GM12878 (cell line): ENCODE measurements at places on chromosomes 3 and 15. TPM values are rescaled to one million over a fixed set of nuclear protein-coding genes. Genes with fewer than 3 reads are reported as not detected.
A peak's percentile ranks its signal among the peaks of the same experiment; 100 is the strongest.

SLC25A26 gene
- 17.9 and 22.0 TPM in 2 replicates for total RNA-seq

MAP2K5 gene
- 19.3 and 19.4 TPM in 2 replicates for total RNA-seq

ARNT2 gene
- total RNA-seq, result 0.21 TPM in 1 of 2 replicates, not detected in the other

CRYBG3 gene
- total RNA-seq, result 3.6 and 4.0 TPM in 2 replicates

ATP13A4 gene
- 1.0 TPM in 2 replicates for total RNA-seq

TMCO5A gene
- not detected in 2 replicates for total RNA-seq

GRCh38 chr3:40477666-40478065 is 744 bp downstream of the ZNF619 start:
- no peaks in the 10 kb centered on the region for H3K27me3 ChIP-seq
- 0 out of 2 replicates have a peak, but pooled peaks cover 2% of the 10 kb centered on the region for H3K4me1 ChIP-seq
- H3K27ac ChIP-seq, result no peak overlapping the region
- no peak for DNase-seq
- peak overlapping the region; percentile 72 for H3K4me3 ChIP-seq
- peaks cover 5% of the 10 kb centered on the region; the same call in 1 of the 2 replicates for H3K36me3 ChIP-seq

DNA sequence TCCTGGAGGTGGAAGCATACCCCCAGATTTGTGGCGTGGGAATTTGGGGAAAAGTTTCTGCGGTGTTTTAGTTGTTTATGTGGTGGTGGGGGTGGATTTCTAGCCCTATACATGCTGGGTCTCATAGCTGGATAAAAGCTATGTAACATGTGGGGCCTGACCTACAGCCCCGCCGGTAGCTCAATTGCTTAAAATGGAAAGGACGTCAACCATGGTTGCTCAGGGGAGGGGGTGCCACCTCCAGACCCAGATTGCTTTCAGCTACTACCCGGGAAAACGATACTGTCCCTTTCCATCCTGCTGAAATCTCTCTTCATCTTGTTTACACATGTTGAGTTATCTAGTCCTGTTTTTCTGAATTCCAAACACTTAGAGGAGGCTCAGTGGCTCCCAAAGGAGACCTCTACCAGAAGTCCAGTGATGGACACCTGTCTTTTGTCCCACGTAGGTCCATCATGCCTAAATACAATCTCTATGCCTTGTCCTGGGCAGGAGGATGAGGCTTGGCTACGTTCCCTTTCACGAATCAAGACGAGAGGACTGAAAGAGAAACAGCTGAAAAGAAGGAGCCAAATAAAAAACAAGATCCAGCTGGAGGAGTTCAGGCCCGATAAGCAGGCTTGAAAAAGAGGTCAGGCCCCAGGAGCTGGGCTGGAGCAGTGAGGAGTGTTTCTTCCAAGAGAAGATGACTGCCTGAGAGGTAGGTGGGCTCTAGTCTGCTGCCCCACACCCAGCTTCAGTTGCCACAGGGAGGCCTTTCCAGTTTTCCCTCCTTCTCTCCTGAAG is 72.1 kb upstream of the TPRG1 start:
- H3K4me1 ChIP-seq, result no peaks in the 10 kb centered on the region
- H3K27me3 ChIP-seq, result no peaks in the 10 kb centered on the region
- H3K36me3 ChIP-seq, result no peaks in the 10 kb centered on the region
- no peak overlapping the region for H3K27ac ChIP-seq
- H3K4me3 ChIP-seq, result no peak overlapping the region

DNA sequence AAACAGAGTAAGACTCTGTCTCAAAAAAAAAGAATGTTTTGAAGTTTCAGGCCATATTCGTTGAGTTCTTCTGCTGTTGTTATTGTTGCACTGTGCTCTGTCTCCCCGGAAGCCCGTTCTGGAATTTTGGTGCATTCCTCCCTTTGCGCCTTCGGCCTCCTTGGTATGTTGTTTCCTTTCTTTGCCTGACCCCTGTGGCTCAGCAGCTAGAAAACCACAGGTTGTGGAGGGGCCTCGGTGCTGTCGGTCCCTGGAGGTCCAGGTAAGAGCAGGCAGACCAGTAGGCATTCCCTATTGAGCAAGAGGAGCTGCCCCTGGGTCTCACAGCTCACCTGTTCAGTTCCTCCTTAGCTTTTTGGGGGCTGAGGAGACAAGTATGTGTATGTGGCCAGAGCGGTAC is 51.0 kb upstream of the DLG1 start:
- no peaks in the 10 kb centered on the region for H3K27me3 ChIP-seq
- H3K4me1 ChIP-seq, result peaks cover 4% of the 10 kb centered on the region
- H3K4me3 ChIP-seq, result no peak overlapping the region

DNA sequence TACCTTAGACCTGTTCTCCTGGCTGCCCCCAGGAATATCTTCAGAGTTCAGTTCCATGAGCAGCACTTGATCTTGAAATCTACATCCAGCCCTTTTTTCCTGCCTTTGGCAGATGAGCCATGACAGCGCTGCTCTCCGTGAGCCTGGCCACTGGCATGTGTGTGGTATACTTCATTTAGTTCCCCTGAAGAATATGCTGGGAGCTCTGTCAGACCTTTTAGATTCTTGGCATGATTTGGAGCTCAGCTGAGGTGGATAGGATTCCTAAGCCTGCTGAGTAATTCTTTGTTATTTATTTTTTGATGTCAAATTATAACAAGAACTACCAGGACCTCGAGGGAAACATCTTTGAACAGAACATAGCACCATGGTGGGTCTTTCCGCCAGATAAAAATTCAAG is 121.7 kb downstream of the EDEM1 start:
- H3K36me3 ChIP-seq, result no peaks in the 10 kb centered on the region
- no peak overlapping the region for H3K4me3 ChIP-seq

DNA sequence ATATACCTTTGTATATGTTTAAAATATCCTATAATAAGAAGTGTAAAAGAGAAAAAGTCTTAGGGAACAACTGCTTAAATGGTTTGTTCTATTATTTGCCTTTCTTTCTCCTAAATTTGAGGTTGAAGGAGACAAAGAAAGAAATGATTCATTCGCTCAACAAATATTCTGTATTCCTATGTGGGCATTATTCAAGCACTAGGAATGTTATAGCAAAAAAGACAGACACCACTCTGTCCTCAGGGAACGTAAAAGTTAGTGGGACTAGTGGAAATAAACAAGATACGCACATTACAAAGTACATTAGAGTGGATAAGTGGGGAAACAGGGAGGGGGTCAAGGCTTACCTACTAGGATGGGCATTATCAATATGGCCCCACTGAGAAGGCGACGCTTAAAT is 332.2 kb downstream of the LPP start:
- H3K27ac ChIP-seq, result no peak overlapping the region
- no peaks in the 10 kb centered on the region for H3K27me3 ChIP-seq
- DNase-seq, result no peak
- H3K4me1 ChIP-seq, result no peaks in the 10 kb centered on the region

DNA sequence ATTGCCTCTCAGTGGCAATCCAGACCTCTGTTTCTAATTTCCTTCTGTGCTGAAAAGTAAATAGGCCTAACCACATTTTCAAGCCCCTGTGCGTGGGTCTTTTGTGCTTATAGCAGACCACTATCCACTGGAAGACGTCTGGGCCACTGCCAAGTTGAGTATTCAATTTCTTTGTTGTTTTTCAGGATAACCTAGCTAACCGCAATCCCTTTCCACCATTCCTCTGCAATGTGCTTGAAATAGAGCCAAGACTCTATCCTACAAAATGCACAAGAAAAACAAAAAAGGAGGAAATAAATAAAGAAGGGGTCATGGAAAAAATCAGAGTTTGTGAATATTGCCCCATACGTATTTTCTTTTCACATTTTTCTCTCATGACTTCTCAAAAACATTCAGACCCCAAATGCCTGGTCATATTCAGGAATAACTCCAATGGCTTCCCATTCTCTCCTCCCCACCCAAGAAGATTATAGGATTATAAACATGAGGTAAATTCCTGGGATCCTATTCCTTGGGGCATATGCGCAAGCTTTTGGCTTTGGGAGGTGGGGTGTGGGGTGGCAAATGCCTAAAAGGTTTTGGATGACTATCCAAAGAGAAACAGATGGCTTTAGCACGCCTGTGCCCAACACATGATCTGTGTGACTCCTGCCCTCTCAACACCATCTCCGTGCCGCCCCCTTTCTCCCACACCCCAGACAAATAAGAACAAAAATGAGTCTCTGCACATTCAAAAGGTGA is 217.9 kb upstream of the THBS1 start:
- H3K27me3 ChIP-seq, result no peaks in the 10 kb centered on the region
- H3K4me3 ChIP-seq, result no peak overlapping the region
- no peaks in the 10 kb centered on the region for H3K4me1 ChIP-seq
- H3K27ac ChIP-seq, result no peak overlapping the region
- H3K36me3 ChIP-seq, result no peaks in the 10 kb centered on the region
- no peak for DNase-seq

DNA sequence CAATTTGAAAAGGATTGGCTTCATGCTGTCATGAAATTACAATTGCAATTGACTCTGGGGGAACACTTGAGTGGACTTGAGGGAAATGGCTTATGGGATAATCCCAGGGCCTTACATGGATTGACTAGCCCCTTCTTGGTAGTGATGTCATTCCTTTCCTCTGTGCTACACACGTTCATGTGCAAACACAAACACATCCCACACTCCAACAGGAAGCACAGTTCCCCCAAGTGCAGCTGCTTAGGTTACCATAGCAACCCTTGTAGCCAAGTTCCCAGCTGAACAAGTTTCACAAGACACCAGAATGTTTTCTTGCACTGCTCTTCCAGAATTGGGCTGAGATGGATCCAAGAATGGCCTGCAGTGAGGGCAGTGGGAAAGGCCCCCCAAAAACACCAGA is 217.0 kb downstream of the ZNF621 start:
- H3K27ac ChIP-seq, result no peak overlapping the region
- no peaks in the 10 kb centered on the region for H3K4me1 ChIP-seq
- H3K36me3 ChIP-seq, result no peaks in the 10 kb centered on the region

DNA sequence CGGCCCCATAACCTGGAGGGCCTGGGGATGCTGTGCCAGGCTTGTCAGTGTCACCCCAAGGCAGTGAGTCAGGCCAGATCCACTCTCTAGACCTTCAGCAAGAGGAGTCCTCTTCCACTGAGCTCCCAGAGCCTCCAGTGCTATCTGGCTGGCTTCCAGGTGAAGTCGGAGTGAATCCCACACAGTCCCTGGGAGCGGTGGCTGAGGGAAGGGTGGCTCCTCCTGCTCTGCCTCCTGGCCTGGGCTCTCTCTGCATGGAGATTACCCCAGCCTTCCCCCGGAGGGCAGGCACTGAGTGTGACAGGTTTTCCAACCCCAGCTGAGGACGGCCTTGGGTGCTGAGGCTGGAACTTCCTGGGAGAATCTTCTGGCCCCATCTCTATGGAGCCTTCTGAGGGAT is 82.7 kb downstream of the EPHB1 start:
- no peak for DNase-seq
- H3K4me3 ChIP-seq, result no peak overlapping the region
- peaks cover 2% of the 10 kb centered on the region for H3K36me3 ChIP-seq
- H3K27me3 ChIP-seq, result no peaks in the 10 kb centered on the region
- H3K27ac ChIP-seq, result no peak overlapping the region
- peaks cover 18% of the 10 kb centered on the region for H3K4me1 ChIP-seq

DNA sequence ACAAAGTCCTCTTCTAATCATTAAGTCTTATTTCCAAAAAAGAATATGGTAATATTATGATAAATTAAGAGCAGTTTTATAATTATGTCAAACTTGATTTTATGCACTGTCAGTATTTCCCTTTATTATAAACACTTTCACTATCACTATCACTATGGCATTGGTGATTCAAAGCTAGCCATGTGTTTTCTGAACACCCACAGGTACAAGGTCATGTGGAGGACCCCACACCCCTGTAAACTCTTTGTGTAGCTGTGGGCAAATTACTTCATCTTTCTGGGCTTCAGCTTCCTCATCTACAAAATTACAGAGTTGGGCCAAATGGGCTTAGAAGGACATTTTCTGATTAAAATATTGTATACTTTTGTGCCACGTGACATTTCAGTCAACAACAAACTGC is 41.7 kb downstream of the FBXL22 start:
- peaks cover 10% of the 10 kb centered on the region for H3K36me3 ChIP-seq
- H3K4me1 ChIP-seq, result no peaks in the 10 kb centered on the region
- DNase-seq, result no peak
- H3K4me3 ChIP-seq, result no peak overlapping the region
- no peaks in the 10 kb centered on the region for H3K27me3 ChIP-seq
- H3K27ac ChIP-seq, result no peak overlapping the region

- no peaks in the 10 kb centered on the region for H3K4me1 ChIP-seq
- H3K27me3 ChIP-seq, result no peaks in the 10 kb centered on the region
- no peak overlapping the region for H3K4me3 ChIP-seq
- H3K27ac ChIP-seq, result no peak overlapping the region
- DNase-seq, result no peak
- H3K36me3 ChIP-seq, result peaks cover 2% of the 10 kb centered on the region
These were observed 22.9 kb downstream of the CHDH start for GRCh38 chr3:53823026-53823955.

GRCh38 chr3:48899273-48899672 is 591 bp upstream of the SLC25A20 start:
- peak overlapping the region; percentile 66 for H3K27ac ChIP-seq
- no peaks in the 10 kb centered on the region for H3K27me3 ChIP-seq
- peak overlapping the region; percentile 75 for H3K4me3 ChIP-seq
- no peak for DNase-seq

DNA sequence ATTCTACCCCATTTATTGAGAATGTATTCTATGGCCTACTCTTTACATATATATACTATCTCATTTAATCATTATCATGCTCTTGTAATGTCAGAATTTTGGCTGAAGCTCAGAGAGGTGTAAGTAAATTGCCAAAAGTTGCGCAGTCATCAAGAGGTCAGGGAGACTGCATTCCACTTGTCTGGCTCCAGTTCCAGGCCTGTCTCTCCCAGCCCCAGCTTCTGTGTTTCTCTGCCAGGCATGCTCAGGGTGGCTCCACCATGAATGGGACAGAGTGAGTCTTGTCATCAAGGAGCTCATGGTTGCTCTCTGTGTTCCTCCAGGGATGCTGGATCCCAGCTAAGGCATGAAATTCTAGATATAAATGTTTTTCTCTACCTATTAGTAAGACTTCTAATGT is 635.1 kb upstream of the MDFIC2 start:
- H3K36me3 ChIP-seq, result no peaks in the 10 kb centered on the region
- no peaks in the 10 kb centered on the region for H3K27me3 ChIP-seq
- DNase-seq, result no peak

DNA sequence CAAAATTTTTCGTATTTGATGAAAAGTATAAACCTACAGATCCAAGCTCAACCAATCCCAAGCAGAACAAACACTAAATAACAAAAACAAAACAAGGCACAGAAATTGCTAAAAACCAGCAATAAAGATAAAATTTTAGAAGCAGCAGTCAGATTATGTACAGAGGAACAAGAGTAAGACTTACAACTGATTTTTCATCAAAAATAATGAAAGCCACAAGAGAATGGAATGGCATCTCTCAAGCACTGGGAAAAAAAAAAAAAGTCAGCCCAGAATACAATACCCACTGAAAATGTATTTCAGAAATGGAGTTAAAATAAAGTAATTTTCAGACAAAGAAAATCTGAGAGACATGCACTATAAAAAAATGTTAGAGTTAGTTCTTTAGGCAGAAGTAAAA is 27.0 kb downstream of the GPR156 start:
- no peak overlapping the region for H3K4me3 ChIP-seq
- no peaks in the 10 kb centered on the region for H3K36me3 ChIP-seq
- no peaks in the 10 kb centered on the region for H3K4me1 ChIP-seq

GRCh38 chr15:89389841-89390603 is 55.4 kb upstream of the POLG start:
- H3K4me1 ChIP-seq, result no peaks in the 10 kb centered on the region
- no peak overlapping the region for H3K27ac ChIP-seq
- no peaks in the 10 kb centered on the region for H3K36me3 ChIP-seq
- H3K27me3 ChIP-seq, result no peaks in the 10 kb centered on the region
- no peak overlapping the region for H3K4me3 ChIP-seq

- H3K27ac ChIP-seq, result no peak overlapping the region
- H3K4me3 ChIP-seq, result no peak overlapping the region
- peaks cover 25% of the 10 kb centered on the region for H3K4me1 ChIP-seq
- H3K36me3 ChIP-seq, result no peaks in the 10 kb centered on the region
These were observed 52.3 kb downstream of the PGPEP1L start for GRCh38 chr15:98955331-98955730.
